Lower leg skin (tissue), 4 donors: ENCODE measurements at places on chromosomes 4 and X.

DNA sequence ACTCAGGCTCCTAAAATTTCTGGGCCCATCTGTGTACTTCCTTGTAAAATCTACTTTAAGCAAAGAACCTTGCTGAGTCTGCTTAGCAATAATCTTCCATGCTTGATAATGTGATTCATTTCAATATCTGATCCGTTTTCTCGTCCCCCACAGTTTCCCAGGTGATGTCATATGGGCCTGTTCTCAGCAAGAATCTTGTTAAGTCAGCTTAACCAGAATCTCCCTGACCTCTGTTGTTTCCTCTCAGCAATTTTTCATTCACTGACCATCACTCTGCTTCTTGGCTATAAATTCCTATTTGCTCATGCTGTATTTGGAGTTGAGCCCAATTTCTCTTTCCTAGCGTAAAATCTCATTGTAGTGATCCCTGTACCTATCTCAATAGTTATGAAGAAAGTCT lies 13.9 kb downstream of the CSN2 start:
- DNase-seq: no peak

DNA sequence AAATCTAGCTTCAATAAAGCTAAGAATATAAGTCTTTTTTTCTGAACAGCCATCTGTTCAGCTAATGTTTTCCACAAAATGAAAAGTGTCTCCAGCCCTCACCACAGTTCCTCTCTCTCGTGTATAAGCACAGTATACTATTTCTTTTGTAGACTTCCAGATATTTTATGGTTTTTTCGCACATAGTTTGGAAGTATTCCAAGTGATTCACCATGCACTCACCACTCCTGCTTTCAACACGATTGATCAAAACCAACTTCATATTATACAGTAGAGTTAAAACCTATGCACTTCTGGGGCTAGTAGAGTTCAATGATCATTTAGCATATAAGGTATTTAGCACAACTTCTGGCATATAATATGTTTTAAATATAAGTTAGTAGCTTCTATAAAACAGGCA lies 105.8 kb upstream of the DCAF12L1 start:
- no peak for DNase-seq

- no peak for DNase-seq
These were observed 350.0 kb upstream of the CTSO start for GRCh38 chr4:156303708-156304107.

DNA sequence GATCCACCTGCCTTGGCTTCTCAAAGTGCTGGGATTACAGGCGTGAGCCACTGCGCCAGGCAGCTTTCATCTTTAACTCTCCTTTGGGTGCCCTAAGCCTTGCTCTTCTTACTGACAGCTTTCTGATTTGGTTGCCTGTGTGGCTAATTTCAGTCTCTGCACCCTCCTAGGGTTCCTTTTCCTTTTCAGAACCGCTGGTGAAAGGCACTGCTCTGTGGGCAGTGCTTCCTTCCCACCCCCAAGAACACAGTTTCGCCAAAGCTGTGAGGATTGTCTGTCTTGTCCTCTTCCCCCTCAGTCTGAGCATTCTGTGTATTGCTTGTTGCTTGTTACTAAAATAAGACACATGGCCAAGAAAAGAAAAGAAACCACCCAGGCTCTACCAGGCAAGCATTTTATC lies 101.4 kb upstream of the FRMPD3 start:
- no peak for DNase-seq

GRCh38 chr4:112916868-112917267 lies 132.6 kb upstream of the ANK2 start:
- no peak for DNase-seq

DNA sequence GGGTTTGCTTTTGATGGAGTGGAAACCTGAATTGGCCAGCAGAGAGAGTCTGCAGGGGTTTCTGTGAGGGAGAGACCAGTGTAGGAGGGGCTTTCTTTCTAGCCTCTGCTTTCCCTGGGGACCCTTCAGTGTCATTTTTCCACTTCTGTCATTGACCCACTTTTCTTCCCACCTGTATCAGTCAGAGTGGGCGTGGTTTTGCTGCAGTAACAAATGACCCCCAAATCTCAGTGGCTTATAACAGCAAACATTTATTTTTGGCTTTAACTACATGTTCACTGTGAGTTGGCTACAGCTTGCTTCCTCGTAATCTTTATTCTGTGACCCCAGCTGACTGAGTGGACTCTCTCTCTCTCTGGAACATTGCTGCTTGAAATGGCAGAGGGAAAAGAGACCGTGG lies 25.6 kb upstream of the PTTG2 start:
- DNase-seq: no peak

DNA sequence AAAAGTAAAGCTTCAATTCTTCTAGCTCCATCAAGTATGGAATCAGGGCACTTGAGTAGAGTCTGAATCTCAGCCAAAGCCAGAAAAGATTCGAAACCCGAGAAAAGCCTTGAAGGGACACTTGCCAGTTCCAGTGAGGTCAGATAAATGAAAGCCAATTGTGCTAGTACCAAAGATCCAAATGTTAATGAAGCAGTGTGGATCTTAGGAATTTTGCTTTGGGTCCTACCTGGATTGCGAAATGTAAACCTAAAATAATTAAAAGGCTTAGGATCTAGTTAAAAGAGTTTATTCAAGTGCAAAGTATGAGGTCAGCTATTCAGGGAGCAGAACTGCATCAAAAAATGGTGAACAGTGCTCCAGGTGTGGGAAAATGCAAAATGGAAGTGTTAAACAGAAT lies 552.6 kb downstream of the NAP1L3 start:
- DNase-seq: no peak

GRCh38 chrX:23694606-23695005 lies 27.3 kb downstream of the PRDX4 start:
- peak; percentile 89 for DNase-seq

- no peak for DNase-seq
These were observed 10.8 kb upstream of the RHOH start for GRCh38 chr4:40185830-40186664.

DNA sequence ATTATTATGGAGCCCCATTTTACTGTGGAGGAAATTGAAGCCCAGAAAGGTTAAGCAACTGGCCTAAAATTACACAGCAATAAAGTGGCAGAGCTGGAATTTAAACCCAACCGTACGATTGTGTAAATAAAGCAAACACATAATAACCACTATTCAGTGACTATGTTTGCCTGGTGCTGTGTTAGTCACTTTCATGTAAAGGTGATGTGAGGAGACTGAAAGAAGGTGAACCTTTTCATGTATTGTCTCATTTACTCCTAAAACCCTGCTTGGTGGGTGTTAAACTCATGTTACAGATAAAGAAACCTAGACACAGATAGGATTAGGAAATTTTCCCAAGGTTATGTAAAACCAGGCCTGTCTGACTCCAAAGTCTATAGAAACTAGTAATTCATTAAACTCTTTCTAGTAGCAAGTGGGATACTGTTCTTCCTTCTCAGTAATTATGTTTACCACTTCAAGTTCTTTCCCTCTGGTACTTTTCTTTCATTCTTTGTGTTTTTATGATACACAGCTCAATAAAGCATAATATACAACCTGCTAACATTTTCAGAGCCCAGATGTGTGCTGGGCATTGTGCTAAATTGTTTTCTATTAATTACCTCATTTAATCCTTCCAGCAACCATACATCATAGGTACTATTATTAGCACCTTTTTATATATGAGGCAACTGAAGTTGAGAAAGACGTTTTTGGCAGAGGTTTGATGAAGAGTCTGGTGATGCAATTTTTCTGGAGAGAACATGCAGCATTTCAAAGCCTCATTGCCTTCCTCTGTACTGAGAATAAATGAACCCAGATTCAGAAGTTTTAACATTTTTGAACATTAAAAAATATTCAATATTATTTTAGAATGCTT lies 202.7 kb downstream of the SPRY1 start:
- peak; percentile 31 for DNase-seq

- no peak for DNase-seq
These were observed 9.0 kb downstream of the MPC1L start for GRCh38 chrX:40632199-40632598.

- no peak for DNase-seq
These were observed 35.2 kb downstream of the NYX start for GRCh38 chrX:41482154-41482850.

DNA sequence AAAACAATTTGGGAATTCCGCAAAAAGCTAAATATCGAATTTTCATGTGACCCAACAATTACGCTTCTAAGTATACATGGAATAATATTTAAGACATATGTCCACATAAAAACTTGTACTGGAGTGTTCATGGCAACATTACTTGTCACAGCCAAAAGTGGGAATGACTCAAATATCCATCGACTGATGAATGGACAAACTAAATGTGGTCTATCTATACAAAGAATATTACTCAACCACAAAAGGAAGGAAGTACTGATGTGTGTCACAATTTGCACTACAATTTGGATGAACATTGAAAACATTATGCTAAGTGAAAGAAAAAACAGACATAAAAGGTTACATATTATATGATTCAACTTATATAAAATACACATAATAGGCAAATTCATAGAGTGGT lies 71.9 kb downstream of the AFF2 start:
- no peak for DNase-seq

GRCh38 chrX:134542485-134542884 lies 82.5 kb downstream of the HPRT1 start:
- DNase-seq: no peak

- DNase-seq: peak; percentile 78
These were observed 618 bp downstream of the DDX3X start for GRCh38 chrX:41334363-41335197.

DNA sequence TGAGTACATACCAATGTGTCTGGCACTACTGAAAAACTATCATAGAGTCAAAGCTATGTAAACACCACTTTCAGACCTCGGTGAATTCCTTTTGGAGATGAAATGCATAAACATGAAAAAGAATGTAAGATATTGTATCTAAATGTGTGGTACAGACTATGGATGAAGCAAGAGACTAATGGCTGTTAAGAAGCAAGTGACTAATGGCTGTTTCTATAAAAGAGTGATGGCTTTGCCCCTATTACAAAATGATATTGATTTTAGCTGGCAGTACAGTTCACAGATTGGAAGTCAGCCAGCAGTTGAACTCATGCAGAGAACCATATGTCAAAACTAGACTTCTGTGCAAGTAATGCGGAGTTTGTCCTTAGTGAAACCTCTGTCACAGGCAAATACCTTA lies 359.3 kb downstream of the GRXCR1 start:
- DNase-seq: no peak

DNA sequence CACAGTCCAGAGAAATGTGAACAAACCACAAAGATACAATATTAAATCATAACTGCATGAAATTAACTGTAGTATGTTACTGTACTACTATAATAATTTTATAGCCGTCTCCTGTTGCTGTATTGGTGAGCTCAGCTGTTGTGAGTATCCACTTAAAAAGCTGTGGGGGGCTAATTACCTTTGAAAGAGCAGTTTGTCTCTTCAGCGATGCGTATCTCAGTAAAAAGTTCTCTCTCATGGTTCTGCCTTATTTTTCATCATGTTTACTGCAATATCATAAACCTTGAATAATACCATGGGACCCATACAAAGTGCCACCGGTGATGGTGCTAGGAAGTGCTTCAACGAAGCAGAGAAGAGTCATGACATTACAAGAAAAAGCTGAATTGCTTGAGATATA lies 8.4 kb upstream of the MSMO1 start:
- DNase-seq: no peak

DNA sequence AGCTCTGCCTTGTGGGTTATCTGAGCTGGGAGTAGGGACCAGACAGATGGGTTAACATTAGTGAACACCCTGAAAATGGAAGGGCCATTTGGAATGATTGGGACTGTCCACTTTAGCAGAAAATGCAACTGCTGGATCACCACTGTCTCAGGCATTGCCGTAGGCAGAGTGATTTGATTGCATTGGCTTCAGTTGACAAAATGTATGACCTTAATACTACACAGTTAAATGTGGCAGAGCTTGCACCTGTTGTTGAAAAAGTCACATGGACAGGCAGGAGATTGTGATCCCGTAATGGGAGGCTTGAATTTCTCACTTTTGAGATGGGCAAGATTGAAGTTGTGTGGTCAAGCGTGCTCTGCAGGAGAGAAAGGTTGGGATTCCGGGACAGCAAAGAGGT lies 166.5 kb upstream of the PUDP start:
- no peak for DNase-seq

- DNase-seq: no peak
These were observed 32.7 kb downstream of the RUFY3 start for GRCh38 chr4:70754470-70754869.

DNA sequence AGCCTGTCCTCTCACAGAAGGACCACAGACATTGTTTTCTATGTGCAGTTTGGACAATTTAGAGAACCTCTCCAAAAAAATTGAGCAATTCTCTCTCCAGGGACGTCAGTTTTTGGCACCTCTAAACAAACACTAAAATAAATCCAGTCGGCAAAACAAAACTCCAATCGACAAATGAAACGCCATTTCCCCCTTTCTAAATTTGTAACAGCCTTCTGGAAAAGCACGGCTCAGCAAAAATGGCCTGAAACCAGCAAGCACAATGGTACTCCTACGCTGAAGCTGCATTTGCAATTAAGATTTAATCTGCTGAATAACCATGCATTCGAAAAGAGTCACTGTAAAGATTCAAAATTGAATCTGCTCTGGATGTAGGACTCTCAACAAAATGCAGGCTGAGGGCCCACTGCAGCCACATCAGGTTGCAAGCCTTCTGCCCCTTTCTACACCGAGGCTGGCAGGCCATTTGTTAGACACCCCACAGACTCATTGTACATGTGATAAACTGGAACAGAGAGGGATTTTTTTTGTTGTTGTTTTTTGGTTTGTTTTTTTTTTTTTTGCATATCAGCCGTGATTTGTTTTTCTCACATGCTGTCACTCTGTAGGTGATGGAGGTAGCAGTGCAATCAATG lies 79.9 kb upstream of the MAP3K15 start:
- DNase-seq: peak; percentile 18

DNA sequence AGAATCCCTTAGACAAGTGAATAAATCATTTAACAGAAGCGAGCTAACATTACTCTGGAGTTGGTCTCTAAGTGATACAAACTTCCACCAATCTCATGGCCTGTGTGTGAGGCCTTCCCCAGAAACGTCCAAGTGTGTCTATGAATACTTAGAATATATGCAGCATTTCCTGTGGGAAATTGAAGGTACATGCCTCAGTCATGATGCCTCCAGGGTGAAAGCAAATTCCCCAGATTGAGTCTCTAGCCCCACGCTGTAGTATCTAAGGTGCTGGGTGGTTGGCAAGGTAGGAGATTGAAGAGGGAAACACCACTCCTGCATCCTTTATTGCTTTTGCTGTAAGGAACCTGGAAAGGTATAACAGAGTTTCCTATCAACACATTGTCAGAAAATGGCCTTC lies 113.8 kb downstream of the IL13RA2 start:
- no peak for DNase-seq
